ENCODE measurements at places on chromosomes 7 and 10. TPM values are rescaled to one million over a fixed set of nuclear protein-coding genes. Genes with fewer than 3 reads are reported as not detected.

C10orf67 gene
- total RNA-seq: 0.21 TPM

ANKRD7 gene
- total RNA-seq: 0.45 TPM

- ATAC-seq: peak; percentile 94
Measured at GRCh38 chr7:101138213-101138870, 11.4 kb downstream of the SERPINE1 start.

- ATAC-seq: no peak
Measured at GRCh38 chr7:66699998-66700397, 40.5 kb upstream of the RABGEF1 start.

DNA sequence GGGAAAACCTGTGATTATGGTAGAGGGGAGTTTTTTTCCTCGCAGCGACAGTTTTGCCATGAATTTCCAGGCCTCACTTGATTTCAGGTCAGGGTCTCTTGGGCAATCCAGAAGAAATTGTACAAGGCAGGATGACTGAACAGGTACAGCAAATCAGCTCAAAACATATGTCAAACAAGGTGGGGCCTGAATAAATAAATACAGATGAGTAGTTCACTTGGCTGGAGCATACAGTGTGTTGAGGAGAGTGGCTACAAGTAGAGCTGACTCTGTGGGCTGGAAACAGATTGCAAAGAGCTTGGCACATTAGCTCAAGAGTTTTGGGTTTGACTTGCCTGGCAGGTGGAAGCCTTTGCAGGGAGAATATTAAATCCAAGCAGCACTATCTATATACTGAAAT is 15.0 kb downstream of the GIMAP8 start:
- no peak for ATAC-seq

DNA sequence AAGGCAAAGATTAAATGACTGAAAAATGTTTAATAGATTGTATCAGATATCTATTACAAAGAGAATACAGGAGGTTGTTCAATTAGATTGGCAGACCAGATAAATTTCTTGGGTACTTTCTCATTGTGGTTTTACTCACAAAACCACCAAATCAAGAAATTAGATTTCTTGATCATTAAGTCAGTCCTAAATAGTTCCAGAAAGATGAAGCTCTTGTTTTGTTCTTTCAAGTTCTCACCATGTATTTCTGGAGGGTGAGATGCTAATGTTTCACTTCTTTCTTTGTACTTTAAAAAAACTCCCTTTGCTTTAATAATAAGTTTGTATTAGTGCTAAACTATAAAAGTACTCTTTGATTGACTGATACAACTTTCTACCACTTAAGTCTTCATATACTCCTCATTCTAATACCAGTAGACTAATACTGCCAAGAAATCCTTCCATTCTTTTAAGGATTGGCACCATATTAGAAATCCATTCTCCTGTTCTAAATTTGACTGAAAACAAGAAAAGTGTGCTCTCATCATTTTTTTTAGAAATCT is 69.4 kb downstream of the RNF133 start:
- ATAC-seq: no peak

Data from activated T-helper 17 cell treated with anti-CD3 and anti-CD28 coated beads, Interleukin-2, amount 50 U/mL, for 72 hours (primary cell).